ENCODE measurements at places on chromosomes 13 and 19.

GRCh38 chr13:37956536-37956935, 87.0 kb upstream of the TRPC4 start:
- DNase-seq: no peak

DNA sequence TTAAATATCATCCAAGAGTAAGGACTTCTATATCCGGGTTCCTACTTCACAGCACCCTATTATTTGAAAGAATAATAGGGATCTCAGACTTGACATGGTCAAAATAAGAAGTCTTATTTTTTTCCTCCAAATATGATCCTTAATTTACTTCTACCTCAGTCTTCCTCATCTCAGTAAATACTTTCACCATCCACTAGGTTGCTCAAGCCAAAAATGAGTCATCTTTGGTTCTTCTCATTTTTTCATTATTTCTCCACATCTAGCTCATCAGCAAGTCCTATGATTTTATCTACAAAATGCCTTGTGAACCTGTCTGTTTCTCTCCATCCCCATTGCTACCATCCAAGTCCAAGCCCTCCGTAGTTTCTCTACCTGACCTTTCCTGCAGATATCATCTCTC, 121.9 kb upstream of the GJB6 start:
- no peak for DNase-seq

DNA sequence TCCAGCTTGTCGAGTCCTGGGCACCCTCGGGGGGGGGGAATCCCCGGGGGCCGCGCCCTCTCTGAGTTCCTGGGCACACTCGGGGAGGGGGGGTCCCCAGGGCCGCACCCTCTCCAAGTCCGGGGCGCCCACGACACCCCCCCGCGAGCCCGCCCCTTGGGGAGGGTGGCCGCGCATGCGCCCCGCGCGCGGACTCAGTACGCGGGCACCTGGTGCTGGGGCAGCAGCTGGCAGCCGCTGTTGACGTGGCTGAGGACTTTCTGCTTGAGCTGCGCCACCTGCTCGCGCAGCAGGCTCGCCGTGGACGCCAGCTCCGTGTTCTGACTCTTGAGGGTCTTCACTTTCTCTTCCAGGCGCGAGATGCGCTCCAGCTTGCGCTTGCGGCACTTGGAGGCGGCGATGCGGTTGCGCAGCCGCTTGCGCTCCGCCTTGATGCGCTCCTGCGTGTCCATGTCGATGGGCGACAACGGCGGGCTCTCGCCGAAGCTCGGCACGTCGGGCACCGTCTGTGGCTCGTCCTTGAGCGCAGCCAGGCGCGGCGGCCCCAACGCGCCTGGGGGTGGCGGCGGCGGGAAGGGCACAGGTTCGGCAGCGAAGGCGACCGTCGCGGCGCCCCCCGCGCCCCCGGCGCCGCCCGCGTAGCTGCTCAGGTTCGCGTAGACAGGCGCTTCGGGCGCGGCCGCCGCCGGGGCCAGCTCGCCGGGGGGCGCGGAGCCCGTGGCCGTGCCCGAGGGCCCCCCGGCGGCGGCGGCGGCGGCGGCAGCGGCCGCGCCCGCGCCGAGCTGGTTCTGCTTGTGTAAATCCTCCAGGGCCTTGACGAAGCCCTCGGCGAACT, 958 bp downstream of the JUND start:
- DNase-seq: peak; percentile 87

DNA sequence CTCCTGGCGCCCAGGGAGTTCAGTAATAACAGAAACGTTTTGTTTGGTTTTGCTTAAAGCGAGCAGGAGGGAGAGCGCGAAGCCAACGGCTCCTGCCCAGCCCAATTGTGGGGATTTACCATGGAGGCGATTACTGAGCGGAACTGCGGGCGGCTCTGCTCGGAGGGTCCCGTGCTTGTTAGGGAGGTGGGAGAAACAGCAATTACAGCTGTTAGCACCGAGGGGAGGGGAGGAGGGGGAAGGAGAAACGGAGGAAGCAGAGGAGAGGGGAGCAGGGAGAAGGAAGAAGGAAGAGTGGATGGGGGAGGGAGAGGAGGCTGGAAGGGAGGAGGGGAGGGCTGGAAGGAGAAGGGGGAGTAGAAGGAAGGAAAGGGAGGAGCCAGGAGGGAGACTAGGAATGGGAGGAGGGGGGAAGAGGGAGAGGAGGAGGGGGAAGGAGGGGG, 7.7 kb upstream of the ONECUT3 start:
- DNase-seq: no peak

DNA sequence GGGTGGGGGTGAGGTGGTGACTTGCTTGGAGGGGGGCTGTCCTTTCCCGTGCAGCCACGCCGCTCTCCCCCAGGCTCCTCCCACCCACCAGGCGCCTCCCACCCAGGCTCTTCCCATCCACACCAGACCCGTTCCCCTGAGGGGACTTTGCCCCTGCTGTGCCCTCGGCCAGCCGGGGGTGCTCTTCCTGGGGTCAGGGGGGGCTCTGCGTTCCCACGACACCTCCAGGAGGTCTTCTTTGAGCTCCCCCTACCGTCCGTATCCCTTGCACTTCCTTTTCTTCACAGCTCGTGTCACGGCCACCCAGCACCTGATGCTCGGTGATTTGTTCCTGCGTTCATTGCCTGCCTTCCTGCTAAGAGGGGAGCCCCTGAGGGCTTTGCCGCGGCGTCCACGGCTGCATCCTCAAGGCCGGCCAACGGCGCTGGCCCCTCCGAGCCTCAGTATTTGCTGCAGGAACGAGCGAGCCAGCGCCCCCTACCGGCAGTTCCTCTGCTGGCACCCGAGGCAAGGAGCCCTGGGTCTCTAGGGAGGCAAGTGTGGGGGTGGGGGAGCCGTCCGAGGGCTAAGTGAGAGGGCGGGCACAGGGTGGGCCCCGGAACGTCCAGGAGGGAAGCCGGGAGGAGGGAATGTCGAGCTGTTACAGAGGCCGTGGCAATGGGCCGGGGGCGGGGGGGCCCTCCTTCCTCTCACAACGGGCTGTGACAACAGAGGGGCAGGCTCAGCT, 11.8 kb downstream of the LRRC4B start:
- peak; percentile 85 for DNase-seq

- DNase-seq: no peak
These were observed 53.4 kb downstream of the PDS5B start for GRCh38 chr13:32639502-32640105.

GRCh38 chr19:35790981-35791813, 15.8 kb downstream of the ARHGAP33 start:
- no peak for DNase-seq

GRCh38 chr13:48600374-48601364, 53.1 kb upstream of the CYSLTR2 start:
- no peak for DNase-seq

DNA sequence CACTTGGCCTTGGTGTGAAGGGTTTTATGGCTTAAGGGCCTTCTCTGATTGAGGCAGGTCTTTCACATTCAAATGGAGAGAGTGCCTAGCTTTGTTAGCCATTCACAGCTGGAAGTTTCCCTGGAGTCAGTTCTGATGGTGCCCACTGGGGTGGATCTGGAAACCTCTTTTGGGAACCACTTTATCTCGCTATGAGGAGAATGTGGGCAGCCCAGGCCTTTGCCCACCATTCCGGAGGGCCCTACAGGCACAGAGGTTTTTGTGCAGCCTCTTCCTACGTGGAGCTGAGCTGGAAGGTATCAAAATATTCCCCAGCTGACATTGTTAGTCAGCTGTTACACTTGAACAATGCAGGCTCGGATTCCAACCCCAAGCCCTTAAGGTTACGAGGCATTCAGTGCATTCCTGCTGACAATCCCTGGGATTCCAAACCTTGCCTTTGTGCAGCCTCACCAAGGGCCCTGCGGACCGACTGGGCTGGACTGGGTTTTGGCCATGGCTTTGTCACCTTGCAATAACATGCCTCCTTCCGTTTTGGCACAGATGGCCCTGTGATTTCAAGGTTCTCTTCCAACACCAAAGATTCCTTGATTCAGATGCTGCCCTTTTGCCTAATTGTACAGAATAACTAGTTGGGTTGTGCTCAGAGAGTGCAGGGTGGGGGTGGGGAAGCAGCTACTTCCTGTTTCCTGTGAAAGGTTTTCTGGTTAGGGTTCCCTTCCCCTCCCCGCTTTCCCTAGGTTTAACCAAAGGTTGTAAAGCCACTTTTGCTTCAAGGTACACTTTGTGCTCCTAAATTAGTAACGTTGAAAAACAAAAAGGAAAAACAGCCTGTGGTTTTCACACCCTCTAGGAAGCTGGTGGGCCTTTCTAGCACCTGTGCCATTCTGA, 27.0 kb downstream of the SAE1 start:
- no peak for DNase-seq

DNA sequence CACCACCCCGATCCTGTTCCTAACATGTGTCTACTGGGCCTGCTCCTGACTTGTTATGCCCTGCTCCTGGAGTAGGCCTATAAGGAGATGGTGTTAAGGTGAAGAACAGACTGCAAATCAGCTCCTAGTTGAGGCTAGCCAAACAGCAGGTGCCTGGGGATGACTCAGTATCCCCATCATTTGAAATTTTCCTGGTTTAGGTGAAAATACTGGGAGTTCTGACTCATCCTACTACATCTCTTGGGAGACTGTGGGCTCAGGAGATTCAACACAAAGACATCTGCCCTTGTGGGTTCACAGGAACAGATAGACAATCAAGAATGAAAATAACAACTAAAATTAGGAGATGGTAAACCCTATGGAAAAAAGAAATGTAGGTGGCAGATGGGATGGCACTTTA, 41.2 kb downstream of the BRD4 start:
- DNase-seq: no peak

DNA sequence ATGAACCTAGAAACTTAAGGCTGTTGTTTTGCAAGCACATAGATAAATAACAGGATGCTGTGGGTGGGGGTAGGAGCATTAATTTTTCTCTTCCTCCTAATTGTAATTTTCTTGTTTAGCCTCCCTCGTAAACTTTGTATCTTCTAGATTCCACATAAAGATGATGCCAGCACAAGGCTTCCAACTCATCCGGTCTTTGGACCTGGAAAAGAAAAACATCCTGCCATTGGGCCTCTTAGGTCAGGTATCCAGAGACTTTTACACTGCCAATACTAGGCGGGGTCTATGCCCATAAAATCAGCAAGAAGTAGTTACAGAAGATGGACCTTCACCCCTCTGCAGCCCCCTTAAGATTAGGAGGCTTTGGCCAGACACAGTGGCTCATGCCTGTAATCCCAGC, 35.4 kb upstream of the KPNA3 start:
- no peak for DNase-seq

- DNase-seq: no peak
These were observed 689.0 kb upstream of the SLITRK1 start for GRCh38 chr13:84571264-84571663.

- DNase-seq: no peak
These were observed 64.4 kb upstream of the FRY start for GRCh38 chr13:31967155-31967554.

GRCh38 chr19:6217752-6218334, 61.9 kb downstream of the MLLT1 start:
- DNase-seq: no peak

DNA sequence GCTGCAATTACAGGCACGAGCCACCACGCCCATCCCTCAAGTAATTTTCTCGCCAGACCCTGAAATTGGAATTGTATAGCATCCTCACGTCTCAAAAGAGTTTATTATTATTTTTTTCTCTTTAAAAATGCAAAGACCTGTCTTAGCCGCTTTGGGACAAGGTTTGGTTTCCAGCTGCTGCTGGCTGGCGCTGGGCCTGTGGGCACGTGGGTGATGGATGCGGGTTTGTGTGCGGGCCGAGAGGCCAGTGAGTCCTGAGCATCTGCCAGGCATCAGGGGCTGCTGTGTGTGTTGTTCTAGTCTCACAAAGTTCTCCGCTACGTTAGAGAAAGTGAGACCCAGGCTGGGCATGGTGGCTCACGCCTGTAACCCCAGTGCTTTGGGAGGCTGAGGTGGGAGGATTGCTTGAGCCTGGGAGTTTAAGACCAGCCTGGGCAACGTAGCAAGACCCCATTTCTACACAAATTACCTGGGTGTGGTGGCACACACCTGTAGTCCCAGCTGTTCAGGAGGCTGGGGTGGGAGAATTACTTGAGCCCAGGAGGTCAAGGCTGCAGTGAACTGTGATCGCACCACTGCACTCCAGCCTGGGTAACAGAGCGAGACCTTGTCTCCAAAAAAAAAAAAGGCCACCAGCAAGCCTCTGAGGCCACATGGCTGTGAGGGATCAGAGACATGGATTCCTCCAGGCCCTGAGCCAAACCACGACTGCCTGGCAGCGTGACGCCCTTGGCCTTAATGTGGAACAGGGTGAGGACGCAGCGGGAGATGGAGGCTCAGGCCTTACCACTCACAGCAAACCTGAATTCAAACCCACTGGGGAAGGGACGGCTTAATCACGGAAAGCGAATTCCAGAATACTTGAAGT, 4.7 kb upstream of the TMPRSS9 start:
- DNase-seq: peak; percentile 64

DNA sequence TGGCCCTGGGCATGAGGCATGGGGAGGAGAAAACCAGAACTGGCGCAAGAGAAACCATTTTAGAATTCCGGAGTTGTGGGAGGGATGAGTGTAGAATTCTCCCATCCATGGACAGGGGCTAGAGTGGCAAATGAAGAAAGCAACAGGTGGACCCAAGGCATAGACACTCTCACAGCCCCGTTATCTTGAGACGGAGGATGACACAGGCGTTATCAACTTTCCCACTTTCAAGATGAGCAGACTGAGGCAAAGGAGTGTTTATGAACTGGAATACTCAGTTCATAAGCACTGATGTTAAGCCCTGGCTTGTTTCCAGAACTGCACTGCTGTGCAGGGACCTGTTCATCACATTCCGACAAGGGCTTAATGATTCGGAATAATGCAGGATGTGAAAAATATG, 1.1 kb upstream of the GTF3A start:
- DNase-seq: no peak

Measured in left forelimb (tissue), 1 donor.